ENCODE measurements at places on chromosomes 3 and 15.

GRCh38 chr3:104214937-104215336 lies 1151.8 kb upstream of the ALCAM start:
- no peak for DNase-seq

DNA sequence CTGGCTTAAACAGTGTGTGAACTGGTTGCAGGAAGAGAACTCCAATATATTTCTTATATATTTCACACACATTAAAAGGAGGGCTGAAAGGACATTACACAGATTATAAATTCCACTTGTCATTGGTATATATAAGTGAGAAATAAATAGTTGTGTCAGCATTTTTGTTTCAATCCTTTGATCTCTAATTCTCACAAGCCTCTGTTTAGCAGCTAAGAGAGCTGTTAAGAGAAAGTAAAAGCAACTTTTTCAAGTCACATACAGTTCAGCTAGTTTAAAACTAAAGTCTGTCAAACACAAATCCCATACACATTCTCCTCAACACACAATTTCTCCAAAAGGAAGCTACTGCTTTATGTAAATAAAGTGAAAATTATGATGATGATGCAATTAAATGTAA lies 70.5 kb upstream of the CCDC39 start:
- DNase-seq: no peak

DNA sequence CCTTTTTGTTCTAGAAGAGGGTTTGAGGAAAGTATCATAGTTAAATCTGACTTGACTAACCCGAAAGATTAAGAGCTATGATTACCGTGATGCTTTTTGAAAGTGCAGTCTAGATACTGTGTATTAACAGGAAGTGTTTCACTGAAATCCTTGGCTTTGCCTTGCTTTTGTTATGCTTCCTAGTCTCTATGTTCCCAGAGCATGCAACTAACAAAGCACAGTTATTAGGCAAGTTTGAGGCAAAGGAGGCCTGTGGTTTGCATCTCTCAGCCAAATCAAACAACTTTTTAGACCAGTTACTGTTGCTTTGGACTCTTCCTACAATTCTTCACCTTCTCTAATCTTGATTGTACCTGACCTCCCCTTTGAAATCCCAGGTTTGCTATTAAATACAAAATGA lies 3.9 kb downstream of the LXN start:
- no peak for DNase-seq

DNA sequence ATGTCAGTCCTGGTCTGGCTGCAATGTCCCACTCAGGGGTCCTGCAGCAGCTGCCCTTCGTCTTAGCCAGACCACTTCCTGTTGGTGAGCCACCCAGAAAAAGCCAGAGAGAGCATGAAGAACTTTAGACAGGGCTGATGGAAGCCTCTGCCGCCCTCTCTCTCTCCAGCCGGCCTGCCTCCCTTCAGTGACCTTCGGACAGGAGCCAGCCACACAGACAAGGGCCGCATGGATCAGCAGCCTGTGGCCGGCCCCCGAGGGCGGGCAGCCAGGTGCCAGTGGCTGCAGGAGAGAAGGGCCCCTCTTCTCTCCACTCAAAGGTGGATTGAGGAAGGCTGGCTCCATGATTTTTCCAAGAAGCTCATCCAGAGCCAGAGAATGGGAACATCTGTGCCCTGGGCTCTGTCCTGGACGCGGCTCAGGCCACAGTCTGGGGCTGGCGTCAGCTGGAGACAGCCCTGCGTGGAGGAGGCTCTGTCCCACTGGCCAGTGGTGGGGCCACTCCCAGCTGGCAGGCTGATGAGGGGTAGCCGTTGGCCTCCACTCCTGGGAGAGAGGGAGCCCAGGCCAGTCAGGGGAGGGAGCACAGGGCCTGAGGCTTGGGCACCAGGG lies 42.9 kb downstream of the ISG20 start:
- DNase-seq: no peak

GRCh38 chr3:135014566-135014965 lies 219.5 kb downstream of the EPHB1 start:
- no peak for DNase-seq

DNA sequence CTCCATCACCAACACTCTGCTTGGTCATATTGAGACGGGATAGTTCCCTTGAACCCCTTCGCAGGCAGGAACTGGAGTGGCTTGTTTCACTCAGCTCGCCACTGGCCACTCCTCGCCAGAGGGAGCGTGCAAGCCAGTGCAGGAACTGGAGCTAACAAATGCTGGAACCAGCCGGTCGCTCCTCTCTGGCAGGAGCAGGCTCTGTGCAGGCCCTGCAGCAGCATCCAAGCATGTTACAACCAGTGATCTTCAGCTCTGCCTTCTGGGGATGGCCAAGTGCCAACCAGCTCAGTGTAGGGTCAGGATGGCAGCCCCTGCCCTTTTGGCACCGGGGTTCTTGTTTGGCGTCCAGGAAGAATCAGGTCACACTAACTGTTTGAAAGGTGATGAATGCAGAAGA lies 329.0 kb upstream of the AZI2 start:
- no peak for DNase-seq

DNA sequence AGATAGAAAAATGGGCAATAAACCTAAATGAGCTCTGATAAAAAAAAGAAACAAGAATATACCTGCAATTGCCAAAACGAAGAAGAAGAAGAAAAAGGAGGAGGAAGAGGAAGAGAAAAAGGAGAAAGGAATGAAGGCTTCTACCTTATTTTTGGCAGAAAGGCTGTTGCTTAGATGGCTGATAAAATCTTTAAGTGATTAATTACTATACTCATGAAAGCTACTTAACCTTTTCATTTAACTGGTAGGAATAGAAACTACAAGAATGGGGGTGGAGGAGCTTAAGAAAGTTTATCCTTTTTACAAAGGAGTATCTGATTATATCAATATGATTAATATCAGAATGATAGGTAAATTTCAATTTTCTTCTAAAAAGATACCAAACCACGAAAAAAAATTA lies 75.2 kb downstream of the CLASP2 start:
- no peak for DNase-seq

DNA sequence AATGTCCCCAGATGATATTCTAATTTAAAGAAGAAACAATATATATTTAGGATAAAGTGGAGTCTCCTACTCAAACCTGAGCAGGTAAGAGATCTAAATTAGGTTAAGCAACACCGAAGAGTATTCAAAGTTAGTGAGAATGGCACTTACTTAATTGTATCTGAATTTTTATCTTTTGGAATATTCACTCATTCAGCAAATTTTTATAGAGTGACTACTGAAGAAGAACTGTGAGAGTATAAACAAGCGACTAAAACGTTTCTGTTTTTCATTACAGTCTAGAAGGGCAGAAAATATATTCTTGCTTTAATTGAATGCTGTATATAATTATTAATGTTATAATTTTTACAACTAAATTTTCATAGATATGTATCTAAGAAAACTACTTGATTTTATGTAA lies 567.7 kb upstream of the TBL1XR1 start:
- DNase-seq: no peak

DNA sequence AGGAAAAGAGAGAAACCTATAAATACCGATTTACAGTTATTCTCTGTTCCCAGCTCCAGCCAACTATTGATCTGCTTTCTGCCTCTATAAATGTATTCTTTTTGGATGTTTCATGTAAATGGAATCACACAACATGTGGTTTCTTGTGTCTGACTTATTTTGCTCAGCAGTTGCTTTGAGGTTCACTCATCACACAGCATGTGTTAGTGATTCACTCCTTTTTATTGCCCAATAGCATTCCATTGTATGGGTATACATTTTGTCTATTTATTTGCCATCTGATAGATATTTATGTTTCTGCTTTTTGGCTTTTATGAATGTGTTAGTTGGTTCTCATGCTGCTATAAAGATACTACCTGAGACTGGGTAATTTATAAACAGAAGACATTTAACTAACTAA lies 23.6 kb downstream of the CCR1 start:
- no peak for DNase-seq

- DNase-seq: no peak
Measured at GRCh38 chr15:93719921-93720351, 511.4 kb upstream of the MCTP2 start.

GRCh38 chr3:23945913-23946687 lies 1.0 kb downstream of the NR1D2 start:
- DNase-seq: peak; percentile 82

DNA sequence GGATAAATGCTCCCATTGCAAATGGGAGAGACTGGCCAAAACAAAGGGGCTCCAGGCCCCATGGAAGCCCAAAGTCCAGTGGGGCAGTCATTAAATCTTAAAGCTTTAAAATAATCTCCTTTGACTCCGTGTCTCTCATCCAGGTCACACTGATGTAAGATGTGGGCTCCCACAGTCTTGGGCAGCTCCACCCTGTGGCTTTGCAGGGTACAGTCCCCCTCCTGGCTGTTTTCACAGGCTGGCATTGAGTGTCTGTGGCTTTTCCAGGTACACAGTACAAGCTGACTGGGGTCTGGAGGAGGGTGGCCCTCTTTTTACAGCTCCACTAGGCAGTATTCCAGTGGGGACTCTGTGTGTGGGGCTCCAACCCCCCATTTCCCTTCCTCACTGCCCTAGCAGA lies 45.9 kb downstream of the NIPA2 start:
- no peak for DNase-seq

GRCh38 chr3:135106445-135106844 lies 311.4 kb downstream of the EPHB1 start:
- DNase-seq: peak; percentile 5

- no peak for DNase-seq
Measured at GRCh38 chr3:69252141-69252540, 129.7 kb upstream of the LMOD3 start.

- no peak for DNase-seq
Measured at GRCh38 chr3:117880638-117881037, 1154.0 kb downstream of the IGSF11 start.

DNA sequence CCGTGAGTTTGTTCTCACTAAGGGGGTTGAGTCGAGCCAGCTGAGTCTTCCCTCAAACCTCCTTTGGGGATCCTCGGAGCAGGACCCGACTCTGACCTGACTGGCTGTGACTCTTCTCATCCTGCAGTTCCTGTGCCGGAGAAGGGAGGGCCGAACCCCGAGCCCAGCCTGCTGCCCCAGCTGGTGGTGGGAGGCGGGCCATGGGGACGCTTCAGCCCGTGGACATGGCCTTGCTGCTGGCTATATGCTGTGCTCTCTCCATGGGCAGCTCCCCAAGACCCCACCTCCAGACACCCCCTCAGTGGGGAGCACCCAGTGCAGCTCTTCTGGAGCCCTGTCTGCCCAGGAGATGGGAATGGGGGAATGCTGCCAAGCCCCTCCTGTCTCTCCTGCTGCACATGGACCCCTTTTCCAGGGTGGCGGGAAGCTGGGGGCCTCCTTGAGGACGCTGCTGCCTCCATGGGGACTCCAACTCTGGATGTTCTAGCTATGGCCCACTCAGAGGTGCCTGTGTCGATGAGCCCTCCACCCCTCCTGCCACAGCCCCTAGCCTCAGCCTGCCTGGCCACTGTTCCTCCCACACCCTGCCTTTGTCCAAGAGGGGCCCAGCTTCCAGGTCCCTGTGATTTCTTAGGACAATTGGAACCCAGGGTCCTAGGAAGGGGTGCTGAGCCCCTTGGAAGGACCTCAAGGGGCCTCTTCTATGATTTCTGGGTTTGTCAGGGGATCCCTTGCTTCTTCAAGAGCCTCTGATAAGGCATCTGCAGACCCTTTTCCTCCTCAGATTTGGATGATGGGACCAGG lies 12.8 kb downstream of the C15orf39 start:
- no peak for DNase-seq

DNA sequence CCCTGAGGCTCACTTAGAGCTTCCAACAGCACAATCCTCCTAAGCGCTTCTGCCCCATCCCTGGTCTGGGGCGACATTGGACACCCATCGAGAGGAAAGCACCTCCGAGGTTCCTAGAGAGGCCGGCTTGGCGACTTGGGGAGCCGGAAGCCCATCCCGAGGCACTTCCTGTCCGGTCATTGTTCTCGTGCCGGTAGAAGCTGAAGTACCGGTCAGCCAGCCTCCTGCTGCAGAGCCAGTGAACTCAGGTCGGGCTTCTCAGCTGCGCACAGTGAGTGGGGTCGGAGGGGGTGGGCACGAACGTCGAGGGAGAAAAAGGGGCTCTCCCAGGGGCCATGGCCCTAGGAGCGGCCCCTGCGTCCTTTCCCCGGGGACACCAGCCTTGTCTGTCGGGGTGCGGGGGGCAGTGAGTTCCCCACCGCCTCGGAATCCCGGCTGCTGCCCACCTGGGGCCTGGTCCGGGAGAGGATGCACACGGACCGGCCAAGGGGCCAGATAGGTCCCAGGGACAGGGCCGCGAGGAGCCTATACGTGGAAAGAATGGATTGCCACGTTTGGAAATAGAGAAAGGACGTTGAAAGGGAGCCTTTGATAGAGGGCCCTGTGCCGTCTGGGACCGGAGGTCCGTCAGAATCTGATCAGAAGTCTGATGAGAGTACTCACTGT lies at the start of gene ZNF35:
ZNF35 (plus strand) TSS at position 169 of the 666 bp plus-strand sequence. CDS start 2,336 bp downstream, outside the sequence.
- DNase-seq: peak; percentile 86

GRCh38 chr15:65584241-65584640 lies 26.7 kb downstream of the INTS14 start:
- DNase-seq: no peak

DNA sequence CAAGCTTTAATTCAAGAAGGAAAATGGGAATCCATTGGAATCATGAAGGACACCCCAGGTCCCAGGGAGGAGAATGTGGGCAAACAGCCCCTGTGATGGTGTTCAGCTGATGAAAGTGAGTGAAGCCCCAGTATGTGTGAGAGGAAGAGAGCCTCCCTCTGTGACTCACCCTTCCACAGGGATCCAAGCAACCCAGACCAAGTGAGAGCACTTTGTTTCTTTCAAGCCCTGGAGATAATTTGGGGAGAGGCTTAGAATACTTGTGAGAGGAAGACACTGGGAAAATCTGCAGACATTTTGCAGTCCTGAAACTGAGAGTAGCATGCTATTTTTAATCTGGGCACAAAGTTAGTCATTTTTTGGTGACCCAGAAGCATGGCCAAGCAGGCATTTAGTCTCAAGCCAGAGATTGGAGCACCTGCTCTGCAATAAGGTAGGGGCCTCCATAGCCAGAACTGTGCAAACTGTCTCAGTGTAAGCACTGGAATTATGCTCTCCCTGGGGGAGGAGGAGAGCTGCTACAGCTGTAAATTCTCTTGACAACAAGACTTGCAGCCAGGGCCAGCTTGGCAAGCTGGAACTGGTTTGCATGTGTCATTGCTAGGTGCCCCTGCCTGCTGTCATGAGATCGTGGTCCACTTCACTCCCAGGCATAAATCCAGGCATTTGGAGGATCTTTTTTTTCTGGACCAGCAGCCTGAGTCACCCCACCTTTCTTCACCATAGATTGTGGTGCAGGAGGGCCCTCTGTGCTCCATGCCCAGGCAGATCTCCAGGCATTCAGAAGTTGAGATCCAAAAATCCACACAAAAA lies 537.8 kb upstream of the DPPA4 start:
- DNase-seq: no peak

Data from HL-60 (cell line).